ENCODE measurements at places on chromosomes 2 and 18.

- DNase-seq, result no peak
These were observed 1.4 kb upstream of the NRP2 start for GRCh38 chr2:205680903-205681302.

DNA sequence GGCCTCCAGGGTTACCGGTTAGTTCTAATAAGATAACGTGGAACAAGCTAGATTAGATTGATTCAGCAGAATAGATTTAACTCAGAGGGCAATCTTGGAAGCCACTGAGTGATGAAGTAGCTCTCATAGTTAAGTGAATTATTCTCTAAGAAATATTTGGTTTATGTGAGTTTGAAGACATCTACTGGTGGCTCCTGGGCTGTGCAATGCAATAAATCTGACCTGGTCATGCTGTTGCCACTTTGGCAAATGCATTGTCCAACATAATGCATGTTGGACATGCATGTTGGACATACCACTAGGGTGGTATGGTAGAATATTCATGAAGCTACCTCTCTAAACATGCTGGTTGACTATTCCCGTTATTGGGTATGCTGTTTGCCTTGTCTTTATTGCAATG is 493.7 kb upstream of the VRK2 start:
- no peak for DNase-seq

GRCh38 chr2:53958443-53958842 is 12.3 kb downstream of the PSME4 start:
- no peak for DNase-seq

DNA sequence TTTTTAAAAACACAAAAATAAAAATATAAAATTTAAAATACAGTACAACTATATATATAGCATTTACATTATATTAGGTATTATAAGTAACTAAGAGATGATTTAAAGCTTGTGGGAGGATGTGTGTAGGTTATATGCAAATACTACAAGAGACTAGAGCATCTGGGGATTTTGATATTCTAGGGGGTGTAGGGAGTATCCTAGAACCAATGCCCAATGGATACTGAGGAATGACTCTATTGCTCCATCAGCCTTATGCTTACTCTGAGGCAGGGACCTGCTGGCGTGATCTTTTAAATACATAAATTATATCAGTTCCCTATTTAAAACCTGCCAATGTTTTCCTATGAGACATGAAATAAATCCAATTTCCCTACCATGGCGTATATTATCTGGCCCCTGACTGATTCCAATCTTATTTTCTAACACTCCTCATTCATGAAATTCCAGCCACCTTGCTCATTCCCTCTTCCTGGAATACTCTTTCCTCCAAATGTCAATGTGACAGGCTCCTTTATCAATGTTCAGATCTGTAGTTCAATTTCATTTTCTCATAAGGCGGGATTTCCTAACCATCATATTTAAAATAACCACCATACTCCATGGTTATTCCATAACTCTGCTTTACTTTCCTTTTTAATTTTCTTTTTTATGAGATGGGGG is 22.2 kb downstream of the SP3 start:
- no peak for DNase-seq
